ENCODE measurements at places on chromosomes 4 and X. TPM values are rescaled to one million over a fixed set of nuclear protein-coding genes. Genes with fewer than 3 reads are reported as not detected.

TASL gene
- total RNA-seq = not detected

POU4F2 gene
- not detected for total RNA-seq

CDS1 gene
- 0.09 TPM for total RNA-seq

NOX1 gene
- not detected for total RNA-seq

GPR119 gene
- total RNA-seq = not detected

CTAG1A gene
- not detected for total RNA-seq

LGI2 gene
- under 0.01 TPM for total RNA-seq
